ENCODE measurements at places on chromosomes 5 and 9. TPM values are rescaled to one million over a fixed set of nuclear protein-coding genes. Genes with fewer than 3 reads are reported as not detected.

IFNA13 gene
- total RNA-seq: not detected

AMBP gene
- total RNA-seq: 0.53 TPM

PCDHB8 gene
- 0.75 TPM for total RNA-seq

ZFP2 gene
- total RNA-seq: not detected

PTGDS gene
- not detected for total RNA-seq

NR5A1 gene
- not detected for total RNA-seq

CCL28 gene
- total RNA-seq: 0.18 TPM

PCDHGA10 gene
- 1.2 TPM for total RNA-seq

BRD9 gene
- total RNA-seq: 71.5 TPM

WDR38 gene
- not detected for total RNA-seq

RLN1 gene
- not detected for total RNA-seq

DNA sequence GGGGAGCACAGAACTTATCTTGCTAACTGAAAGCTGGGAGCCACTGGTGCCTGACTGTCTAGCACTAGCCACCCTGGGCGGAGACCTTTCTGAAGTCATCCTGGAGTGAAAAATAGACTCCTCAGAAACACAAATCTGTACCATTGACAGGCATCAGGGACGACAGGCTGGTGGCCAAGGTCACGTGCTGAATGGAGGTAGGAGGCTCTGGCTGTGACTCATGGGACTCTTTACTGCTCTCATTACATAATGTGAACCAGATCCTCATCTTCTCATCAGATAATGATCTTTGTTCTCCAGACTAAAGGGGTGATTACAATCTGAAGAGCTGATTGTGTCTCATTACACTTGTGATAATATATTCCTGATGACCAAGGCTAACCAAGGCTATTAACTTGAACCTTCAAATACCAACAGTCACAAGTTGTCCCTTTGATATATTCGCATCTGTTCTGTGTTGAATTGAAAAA, 91.8 kb downstream of the SEMA5A start:
- 0 out of 2 replicates have a peak, but pooled peaks cover 5% of the 10 kb centered on the region for H3K27me3 ChIP-seq
- peaks cover 37% of the 10 kb centered on the region for H3K4me1 ChIP-seq
- no peak overlapping the region for H3K4me3 ChIP-seq
- DNase-seq: no peak
- H3K27ac ChIP-seq: no peak overlapping the region

- H3K4me3 ChIP-seq: no peak overlapping the region
- no peak overlapping the region for H3K27ac ChIP-seq
- no peaks in the 10 kb centered on the region for H3K36me3 ChIP-seq
- no peak for DNase-seq
These were observed 20.2 kb downstream of the CDH6 start for GRCh38 chr5:31213705-31214121.

DNA sequence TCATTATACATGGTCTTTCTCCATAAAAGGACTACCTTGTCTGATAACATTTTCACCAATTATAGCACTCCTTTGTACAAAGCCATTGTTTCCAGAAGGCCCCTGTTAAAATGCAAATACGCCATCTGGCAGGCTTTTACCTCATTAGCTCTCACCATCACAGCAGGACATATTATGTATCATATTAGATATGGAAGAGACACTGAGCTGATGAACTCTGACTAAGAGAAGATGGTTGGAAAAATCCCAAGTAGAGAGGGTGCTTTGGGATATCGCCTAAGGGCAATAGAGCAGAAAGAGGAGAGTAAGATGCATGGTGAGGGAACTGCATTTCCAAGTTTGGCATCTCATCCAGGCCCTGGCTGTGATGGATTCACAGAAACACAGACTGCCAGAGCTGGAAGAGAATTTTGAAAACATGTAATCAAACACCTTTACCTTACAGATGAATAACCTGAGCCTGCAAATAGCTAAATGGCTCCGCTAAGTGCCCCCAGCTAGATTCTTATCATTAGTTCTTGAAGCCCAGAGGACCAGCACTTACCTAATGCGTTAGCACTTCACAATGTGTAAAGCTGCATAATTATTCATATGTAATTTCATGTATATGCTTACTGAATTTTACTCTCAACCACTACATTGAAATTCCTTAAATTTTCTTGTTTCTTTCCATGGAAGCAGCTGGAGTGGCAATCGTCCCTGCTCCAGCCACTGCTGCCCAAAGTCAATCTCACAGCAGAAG, 393.6 kb upstream of the IZUMO3 start:
- no peaks in the 10 kb centered on the region for H3K4me1 ChIP-seq
- H3K4me3 ChIP-seq: no peak overlapping the region
- no peak overlapping the region for H3K27ac ChIP-seq
- no peaks in the 10 kb centered on the region for H3K36me3 ChIP-seq
- no peaks in the 10 kb centered on the region for H3K27me3 ChIP-seq
- DNase-seq: no peak

GRCh38 chr9:71791875-71792274, 23.6 kb upstream of the CEMIP2 start:
- H3K27ac ChIP-seq: no peak overlapping the region
- no peak for DNase-seq
- H3K4me1 ChIP-seq: peaks cover 6% of the 10 kb centered on the region
- no peaks in the 10 kb centered on the region for H3K36me3 ChIP-seq
- H3K4me3 ChIP-seq: no peak overlapping the region

- no peaks in the 10 kb centered on the region for H3K36me3 ChIP-seq
- no peak overlapping the region for H3K27ac ChIP-seq
- H3K4me3 ChIP-seq: no peak overlapping the region
- no peak for DNase-seq
- H3K27me3 ChIP-seq: no peaks in the 10 kb centered on the region
- H3K4me1 ChIP-seq: peaks cover 13% of the 10 kb centered on the region
These were observed 6.3 kb upstream of the HAPLN1 start for GRCh38 chr5:83726912-83727311.

DNA sequence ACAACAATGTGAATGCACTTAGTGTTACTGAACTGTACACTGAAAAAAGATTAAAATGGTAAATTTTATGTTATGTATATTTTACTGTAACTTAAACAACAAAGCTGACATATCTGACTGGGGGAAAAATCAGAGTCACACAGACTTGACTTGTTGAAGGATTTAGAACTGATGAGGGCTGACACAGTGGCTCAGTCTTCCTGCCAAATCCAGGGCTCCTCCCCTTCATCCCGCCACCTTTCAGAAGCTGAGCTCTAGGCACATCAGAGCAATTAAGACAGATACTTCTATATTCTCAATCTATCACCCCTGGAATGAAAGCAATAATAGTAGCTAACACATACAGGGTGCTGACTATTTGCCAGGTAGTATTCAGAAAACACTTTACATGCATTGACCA, 27.7 kb upstream of the TAS2R1 start:
- H3K4me1 ChIP-seq: peaks cover 35% of the 10 kb centered on the region
- no peak overlapping the region for H3K27ac ChIP-seq
- no peak overlapping the region for H3K4me3 ChIP-seq
- no peaks in the 10 kb centered on the region for H3K36me3 ChIP-seq

DNA sequence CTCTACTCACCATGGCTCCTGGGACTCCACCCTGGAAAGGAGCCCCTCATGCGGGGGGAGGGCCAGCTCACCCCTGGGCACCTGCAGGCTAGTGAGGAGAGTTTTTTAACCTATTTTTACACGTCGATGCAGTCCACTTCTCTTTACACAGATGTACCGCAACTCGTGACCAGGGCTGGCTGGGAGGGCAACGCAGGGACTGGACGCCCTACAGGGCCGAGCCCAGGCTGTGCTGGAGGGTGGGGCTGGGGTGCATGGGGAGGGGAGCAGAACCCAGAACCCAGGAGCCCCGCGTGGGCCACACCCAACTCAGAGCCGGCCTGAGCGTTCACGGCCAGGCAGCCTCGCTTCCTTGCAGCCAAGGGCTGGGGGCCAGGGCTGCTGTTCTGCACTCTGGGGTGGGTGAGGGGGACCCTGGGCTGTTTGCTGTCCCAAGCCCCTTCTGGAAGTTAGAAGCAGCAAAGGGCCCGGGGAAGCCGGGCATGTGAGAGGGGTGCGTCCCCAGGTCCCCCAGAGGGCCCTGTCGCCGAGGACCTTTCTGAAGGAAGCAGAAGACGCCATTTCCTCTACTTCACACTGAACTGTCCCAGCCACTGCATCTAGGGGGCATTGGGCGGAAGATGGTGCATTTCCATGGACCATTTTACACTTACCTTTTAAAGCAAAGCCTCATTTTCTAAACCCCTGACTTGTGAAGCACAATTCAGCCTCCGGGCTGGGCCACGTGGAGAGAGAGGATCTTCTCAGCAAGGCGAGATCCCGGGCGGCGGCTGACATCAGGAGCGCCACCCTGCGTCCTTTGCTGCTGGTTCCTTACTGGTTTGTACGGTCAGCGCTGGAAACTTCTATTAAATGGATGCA, 90.5 kb downstream of the KCNT1 start:
- no peak overlapping the region for H3K4me3 ChIP-seq
- no peaks in the 10 kb centered on the region for H3K36me3 ChIP-seq
- DNase-seq: no peak
- H3K27me3 ChIP-seq: peaks cover 39% of the 10 kb centered on the region
- H3K27ac ChIP-seq: no peak overlapping the region
- H3K4me1 ChIP-seq: no peaks in the 10 kb centered on the region

GRCh38 chr5:14510156-14510734, 71.3 kb upstream of the OTULINL start:
- no peak overlapping the region for H3K27ac ChIP-seq
- H3K27me3 ChIP-seq: no peaks in the 10 kb centered on the region
- no peak for DNase-seq
- H3K36me3 ChIP-seq: peaks cover 32% of the 10 kb centered on the region
- no peaks in the 10 kb centered on the region for H3K4me1 ChIP-seq

DNA sequence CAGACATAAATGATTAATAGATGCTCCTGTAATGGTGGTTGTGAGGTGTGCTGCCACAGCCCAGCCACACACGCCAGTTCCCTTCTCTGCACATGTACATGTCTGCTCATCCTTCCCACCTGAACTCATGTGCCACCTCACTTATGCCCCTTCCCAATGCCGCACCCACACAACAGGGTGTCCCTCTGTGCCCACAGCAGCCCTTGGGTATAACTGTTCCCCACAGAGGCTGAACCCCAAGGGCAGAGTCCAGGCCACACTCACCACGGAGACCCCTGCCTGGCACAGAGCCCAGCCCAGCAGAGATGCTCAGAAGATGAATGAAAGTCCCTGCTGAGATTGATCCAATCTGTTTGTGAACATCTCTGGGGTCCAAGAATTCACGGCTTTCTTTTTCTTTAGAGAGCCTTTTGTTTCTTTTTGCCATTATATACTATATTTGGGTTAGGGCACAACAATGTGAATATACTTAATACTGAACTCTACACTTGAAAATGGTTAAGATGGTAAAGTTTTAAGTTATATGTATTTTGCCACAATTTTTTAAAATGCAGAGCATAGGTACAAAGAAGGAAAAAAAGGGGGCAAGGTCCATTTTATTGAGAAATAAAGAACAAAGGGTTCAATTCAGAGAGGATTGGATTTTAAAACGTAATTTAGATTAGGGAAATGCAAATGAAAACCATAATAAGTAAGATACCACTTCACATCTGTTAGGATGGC, 29.6 kb downstream of the IRF1 start:
- H3K27ac ChIP-seq: no peak overlapping the region
- H3K27me3 ChIP-seq: no peaks in the 10 kb centered on the region
- no peak overlapping the region for H3K4me3 ChIP-seq
- H3K36me3 ChIP-seq: no peaks in the 10 kb centered on the region
- no peak for DNase-seq

DNA sequence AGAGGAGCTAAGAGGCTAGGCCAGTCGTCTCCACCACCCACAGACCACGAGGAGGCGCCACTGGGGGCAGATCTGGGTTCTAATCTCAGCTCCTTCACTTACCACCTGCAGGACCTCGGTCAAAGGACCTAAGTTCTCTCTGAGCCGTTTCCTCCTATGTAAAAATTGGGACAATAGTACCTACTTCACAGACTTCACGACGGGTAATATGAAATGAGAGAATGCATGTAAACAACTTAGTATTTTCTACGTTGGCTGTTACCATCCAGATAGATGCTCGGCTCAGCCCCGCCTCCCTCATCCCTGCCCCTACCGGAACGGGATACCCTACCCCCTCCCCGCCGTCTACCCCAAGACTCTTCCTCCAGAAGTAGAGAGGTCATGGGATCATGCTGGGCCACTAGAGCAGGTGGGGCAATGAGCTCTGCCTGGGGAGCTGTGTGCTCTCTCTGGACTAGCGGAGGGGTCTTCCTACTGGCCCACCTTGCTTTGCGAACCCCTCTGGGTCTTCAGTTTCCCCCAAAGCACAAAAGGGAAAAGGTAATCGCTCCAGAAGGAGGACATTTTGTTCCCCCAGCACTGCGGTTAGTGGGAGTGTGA, 541 bp downstream of the GNPDA1 start:
- DNase-seq: peak; percentile 21
- H3K36me3 ChIP-seq: no peaks in the 10 kb centered on the region
- H3K27me3 ChIP-seq: no peaks in the 10 kb centered on the region
- H3K4me1 ChIP-seq: peaks cover 36% of the 10 kb centered on the region
- H3K27ac ChIP-seq: peak overlapping the region; percentile 54

- H3K4me3 ChIP-seq: no peak overlapping the region
- no peak overlapping the region for H3K27ac ChIP-seq
- no peaks in the 10 kb centered on the region for H3K4me1 ChIP-seq
- H3K27me3 ChIP-seq: no peaks in the 10 kb centered on the region
- DNase-seq: no peak
These were observed 79.4 kb downstream of the PTTG1 start for GRCh38 chr5:160500786-160501779.

DNA sequence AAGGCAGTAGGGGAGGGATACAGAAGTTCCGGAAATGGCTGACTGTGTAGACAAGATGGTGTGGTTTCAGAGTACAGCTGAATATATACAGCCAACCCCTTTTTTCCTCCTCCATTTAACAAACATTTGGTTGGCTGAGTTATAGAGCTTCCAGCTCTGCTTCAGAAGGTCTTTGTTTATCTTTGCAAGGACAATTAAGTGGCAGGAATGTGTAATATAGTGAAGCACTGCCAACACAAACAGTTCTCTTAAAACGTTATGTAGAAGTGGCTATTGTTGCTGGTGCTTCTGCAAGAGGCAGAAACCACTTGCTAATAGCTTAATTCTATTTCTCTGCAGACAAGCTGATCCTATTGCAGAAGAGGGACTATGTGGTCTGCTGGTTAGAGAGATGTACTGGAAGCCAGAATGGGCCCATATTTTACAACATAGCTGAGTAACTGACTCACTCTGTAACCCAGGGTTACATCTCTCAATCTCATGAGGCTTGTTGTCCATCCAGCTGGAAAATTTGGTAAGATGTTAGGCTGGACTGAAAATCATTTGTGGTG, 62.7 kb upstream of the OSMR start:
- H3K36me3 ChIP-seq: no peaks in the 10 kb centered on the region
- no peaks in the 10 kb centered on the region for H3K27me3 ChIP-seq
- H3K27ac ChIP-seq: peak overlapping the region; percentile 76
- H3K4me1 ChIP-seq: peaks cover 36% of the 10 kb centered on the region

DNA sequence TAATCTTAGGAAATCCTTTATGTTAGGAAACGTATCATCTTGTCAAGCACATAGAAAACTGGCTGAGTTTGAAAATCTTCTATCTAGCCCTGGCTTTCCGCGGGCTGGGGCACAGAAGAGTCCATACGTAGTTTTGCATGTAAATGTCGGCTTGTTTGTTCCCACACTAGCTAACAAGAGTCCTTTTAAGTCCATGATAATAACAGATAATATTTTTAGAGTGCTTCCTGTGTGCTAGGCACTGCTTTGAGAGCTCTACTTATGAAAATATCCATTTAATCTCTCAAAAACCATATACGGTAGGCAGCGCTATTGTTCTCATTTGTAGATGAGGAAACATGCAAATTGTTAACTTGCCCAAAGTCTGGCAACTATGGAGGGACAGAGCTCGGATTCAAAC, 40.5 kb downstream of the FYB1 start:
- no peaks in the 10 kb centered on the region for H3K27me3 ChIP-seq
- no peaks in the 10 kb centered on the region for H3K36me3 ChIP-seq
- H3K4me3 ChIP-seq: no peak overlapping the region
